ENCODE measurements at places on chromosomes 12 and 14. TPM values are rescaled to one million over a fixed set of nuclear protein-coding genes. Genes with fewer than 3 reads are reported as not detected.

RNASE4 gene
- 9.3 TPM for total RNA-seq

DNA sequence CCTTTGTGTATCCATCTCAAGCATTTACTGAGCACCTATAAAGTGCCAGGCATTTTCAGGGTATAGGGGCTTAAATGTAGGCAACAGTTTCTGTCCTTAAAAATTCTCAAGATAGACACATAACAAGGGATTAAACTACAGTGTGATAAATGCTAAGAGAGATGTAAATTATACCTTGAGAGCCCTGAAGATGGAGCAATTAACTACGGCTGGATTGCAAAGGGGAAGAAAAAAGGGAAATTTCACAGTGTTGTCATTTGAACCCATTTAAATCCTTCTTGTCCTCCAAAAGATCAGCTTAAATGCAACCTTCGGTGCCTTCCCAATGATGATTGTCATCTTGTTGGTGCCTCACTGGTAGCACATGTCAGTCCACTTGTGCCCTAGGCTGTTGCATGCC is 11.5 kb upstream of the IL26 start:
- no peak for DNase-seq

- peak; percentile 95 for DNase-seq
Measured at GRCh38 chr12:26319511-26319910, 124.1 kb downstream of the SSPN start.

GRCh38 chr14:72700338-72701236 is 193.3 kb downstream of the DPF3 start:
- DNase-seq = no peak

DNA sequence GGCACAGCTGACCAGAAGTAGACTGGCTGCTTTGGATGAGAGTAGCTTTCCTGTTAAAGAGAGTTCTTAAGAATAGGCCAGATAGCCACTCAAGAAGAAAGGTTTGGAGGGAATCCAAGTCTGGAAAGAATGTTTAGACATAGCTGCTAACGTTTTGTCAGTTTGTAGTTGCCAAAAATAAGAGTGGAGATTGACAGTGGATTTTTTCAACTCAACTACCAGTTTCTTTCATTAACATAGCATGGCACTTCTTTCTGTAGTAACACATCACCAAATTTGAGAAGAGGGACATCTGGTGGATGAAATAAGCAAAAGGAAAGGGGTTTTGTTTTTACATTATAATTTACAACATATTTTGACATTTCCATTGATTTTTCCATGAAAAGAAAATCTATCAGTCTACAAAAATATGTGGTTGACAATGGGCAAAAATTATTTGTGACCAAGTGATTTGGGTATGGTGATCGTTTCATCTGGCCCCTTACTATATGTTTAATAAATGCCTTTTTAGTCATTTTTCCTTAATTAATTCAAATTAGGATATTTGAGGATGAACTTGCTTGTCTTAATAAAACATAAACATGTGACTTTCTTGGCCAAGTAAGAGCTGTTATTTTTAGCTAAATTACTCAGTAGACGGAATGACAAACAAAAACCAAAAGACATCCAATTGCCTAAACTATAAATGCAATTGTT is 71.1 kb downstream of the PTPRR start:
- peak; percentile 33 for DNase-seq

KCNC2 gene
- not detected for total RNA-seq

All from astrocyte (in vitro differentiated cells and primary cell).